Thoracic aorta (tissue), 2 donors: ENCODE measurements at places on chromosomes 3 and 15. TPM values are rescaled to one million over a fixed set of nuclear protein-coding genes. Genes with fewer than 3 reads are reported as not detected.

DNA sequence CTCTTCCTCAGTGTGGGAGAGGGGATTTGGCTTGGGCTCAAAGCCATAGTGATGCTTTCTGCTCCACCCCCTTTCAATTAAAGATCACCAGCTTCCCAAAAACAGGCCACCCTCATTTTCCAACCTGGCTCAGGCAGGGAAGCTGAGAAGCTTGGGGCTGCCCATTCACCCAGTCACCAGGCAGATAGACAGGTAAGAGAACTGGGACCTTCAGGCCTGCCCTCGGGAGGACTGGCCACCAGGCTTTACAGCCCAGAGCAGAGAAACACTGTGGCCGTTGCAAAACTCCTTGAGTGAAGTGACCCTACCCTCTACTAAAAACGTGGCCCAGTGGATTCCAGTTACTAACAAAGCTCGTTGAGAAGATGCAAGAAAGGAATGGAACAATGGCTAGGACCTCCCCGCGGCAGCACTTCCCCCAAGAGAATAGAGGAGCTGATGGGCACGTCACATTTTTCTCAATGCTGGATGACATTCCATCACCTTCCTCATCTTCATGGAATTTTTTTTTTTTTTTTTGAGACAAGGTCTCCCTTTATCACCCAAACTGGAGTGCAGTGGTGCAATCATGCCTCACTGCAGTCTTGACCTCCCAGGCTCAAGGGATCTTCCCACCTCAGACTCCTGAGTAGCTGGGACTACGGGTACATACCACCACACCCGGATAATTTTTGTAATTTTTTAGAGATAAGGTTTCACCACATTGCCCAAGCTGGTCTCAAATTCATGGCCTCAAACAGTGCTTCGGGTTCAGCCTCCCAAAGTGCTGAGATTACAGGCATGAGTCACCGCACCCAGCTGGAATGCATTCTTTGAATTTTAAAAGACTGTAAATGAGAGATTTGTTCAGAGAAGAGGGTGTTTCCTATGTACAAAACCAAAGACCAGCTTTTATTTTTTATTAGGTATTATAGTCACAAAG is 37.9 kb downstream of the LIPC start:
- H3K27me3 ChIP-seq: no peaks in the 10 kb centered on the region
- H3K4me3 ChIP-seq: no peak overlapping the region
- no peak overlapping the region for H3K27ac ChIP-seq
- no peak for DNase-seq
- no peaks in the 10 kb centered on the region for H3K36me3 ChIP-seq

- H3K27me3 ChIP-seq: no peaks in the 10 kb centered on the region
- no peaks in the 10 kb centered on the region for H3K4me1 ChIP-seq
- H3K4me3 ChIP-seq: no peak overlapping the region
- H3K27ac ChIP-seq: no peak overlapping the region
- DNase-seq: no peak
Observed at GRCh38 chr3:17258823-17259436, 374.2 kb downstream of the PLCL2 start.

Gene BCL2A1
- total RNA-seq: not detected

DNA sequence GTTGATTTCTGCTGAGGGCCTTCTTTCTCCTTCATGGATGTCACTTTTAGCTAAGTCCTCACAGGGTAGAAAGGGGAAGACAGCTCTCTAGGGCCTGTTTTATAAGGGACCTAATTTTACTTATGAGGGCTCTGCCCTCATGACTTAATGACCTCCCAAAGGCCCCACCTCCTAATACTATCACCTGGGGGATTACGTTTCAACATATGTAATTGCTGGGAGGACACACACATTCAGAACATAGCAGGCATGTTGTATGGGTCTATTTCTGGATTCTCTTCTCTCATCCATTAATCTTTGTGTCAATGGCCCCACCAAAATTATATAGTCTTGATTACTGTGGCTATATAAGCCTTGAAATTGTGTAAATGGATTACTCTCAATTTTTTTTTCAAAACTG is 255.0 kb downstream of the CLSTN2 start:
- DNase-seq: no peak
- H3K4me1 ChIP-seq: peaks cover 10% of the 10 kb centered on the region
- no peak overlapping the region for H3K27ac ChIP-seq
- H3K4me3 ChIP-seq: no peak overlapping the region

Gene OSTN
- not detected for total RNA-seq

Gene ROPN1
- total RNA-seq: not detected

DNA sequence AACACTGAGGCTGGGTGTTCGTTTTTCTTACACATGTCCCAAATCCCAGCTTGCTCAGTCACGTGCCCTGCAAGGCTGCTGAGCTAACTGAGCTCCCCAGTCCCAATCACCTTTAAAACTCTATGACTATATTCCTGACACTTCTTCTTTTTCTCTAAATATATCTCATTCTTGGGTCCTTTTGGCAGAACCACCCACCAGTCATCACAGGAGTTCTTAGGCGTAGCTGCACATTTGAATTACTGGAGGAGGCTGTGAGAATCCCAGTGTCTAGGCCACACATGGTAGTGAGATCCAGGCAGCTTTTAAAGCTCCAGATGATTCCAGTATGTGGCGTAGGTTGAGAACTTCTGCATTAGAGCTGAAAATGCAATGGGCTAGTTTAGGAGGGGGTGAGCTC is 66.3 kb downstream of the ST8SIA2 start:
- no peaks in the 10 kb centered on the region for H3K27me3 ChIP-seq
- H3K4me1 ChIP-seq: no peaks in the 10 kb centered on the region
- no peaks in the 10 kb centered on the region for H3K36me3 ChIP-seq
- H3K27ac ChIP-seq: no peak overlapping the region
- no peak overlapping the region for H3K4me3 ChIP-seq

Gene SI
- total RNA-seq: not detected

DNA sequence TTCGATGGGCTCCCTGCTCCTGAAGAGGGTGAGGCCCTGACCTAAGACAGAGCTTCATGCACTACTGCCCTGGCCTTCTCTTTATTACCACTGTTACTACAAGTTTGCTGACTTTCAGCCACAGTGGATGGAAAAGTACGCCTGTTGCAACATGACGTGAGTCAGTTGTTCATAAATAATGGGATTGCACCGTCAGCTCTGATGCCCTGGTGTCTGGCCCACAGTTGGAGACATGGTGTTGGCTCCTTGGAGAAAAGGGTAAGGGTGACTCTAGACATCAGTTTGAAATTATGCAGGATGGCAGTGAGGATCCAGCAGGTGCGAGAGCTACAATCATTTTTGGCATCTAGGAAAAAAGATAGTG is 5.5 kb downstream of the PAQR5 start:
- no peaks in the 10 kb centered on the region for H3K27me3 ChIP-seq
- no peak for DNase-seq
- no peaks in the 10 kb centered on the region for H3K4me1 ChIP-seq
- no peak overlapping the region for H3K27ac ChIP-seq

DNA sequence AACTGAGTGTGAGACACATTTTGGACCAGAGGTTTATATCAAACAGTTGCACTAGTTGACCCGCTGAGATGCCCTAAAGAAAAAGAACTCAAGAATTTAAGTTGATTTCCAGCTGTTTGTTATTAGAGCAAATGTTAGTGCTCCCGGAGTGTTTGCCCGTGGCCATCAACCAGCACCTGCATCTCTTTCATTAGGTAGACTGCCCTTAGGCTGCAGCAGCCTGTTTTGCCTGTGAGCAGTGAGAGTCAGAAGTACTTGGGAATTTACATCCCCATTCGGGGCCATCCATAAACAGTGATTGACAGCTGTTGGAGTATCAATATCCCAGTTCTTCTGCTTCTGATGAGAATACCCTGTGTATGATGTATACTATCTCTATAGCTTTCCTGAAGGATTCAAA is 492.6 kb downstream of the RBMS3 start:
- no peak for DNase-seq
- H3K4me3 ChIP-seq: no peak overlapping the region

GRCh38 chr3:134092208-134092701 is 62.5 kb upstream of the SLCO2A1 start:
- H3K27me3 ChIP-seq: no peaks in the 10 kb centered on the region
- H3K4me1 ChIP-seq: no peaks in the 10 kb centered on the region
- H3K36me3 ChIP-seq: no peaks in the 10 kb centered on the region
- H3K27ac ChIP-seq: no peak overlapping the region
- no peak overlapping the region for H3K4me3 ChIP-seq
- no peak for DNase-seq

DNA sequence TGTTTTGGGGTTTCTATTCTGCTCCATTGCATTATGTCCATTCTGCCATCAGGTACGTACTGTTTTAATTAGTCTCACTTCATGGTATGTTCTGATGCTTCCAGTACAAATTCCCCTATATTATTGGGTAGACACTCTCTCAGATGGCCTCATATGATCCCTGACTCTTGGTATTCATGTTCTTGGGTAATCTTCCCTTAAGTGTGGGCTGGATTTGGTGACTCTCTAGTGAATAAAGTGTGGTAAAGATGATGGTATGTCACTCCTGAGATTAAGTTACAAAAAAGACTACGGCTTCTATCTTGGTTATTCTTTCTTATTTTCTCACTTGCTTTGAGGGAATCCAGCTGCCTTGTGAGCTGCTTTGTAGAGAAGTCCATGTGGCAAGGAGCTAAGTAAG is 89.6 kb upstream of the TBC1D5 start:
- no peak for DNase-seq
- no peaks in the 10 kb centered on the region for H3K4me1 ChIP-seq
- no peaks in the 10 kb centered on the region for H3K36me3 ChIP-seq

- DNase-seq: no peak
- no peaks in the 10 kb centered on the region for H3K27me3 ChIP-seq
- H3K36me3 ChIP-seq: no peaks in the 10 kb centered on the region
- H3K4me3 ChIP-seq: peak overlapping the region; percentile 1
Observed at GRCh38 chr15:90097475-90097874, 4.8 kb downstream of the IDH2 start.

Gene CKMT1A
- not detected for total RNA-seq

DNA sequence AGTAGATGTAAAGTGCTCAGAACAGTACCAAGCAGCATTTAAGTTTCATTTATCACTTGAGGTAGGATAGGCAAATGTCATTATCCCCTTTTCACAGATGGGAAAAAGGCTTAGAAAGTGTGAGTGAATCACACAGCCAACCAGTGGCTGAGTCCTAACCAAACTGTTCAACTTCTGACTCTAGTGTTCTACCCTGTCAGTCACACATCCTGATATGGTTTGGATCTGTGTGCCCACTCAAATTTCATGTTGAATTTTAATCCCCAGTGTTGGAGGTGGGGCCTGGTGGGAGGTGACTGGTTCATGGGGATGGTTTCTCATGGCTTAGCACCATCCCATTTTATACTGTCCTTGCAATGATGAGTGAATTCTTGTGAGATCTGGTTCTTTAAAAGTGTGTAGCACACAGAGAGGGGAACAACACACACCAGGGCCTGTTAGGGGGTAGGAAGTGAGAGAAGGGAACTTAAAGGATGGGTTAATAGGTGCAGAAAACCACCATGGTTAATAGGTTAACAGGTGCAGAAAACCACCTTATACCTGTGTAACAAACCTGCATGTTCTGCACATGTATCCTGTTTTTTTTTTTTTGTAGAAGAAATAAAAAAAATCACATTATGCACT is 304.7 kb downstream of the SUCLG2 start:
- H3K27me3 ChIP-seq: no peaks in the 10 kb centered on the region
- no peak for DNase-seq
- H3K4me3 ChIP-seq: no peak overlapping the region
- no peaks in the 10 kb centered on the region for H3K36me3 ChIP-seq

GRCh38 chr3:10627884-10628572 is 122.6 kb upstream of the ATP2B2 start:
- H3K4me1 ChIP-seq: no peaks in the 10 kb centered on the region
- H3K36me3 ChIP-seq: no peaks in the 10 kb centered on the region
- H3K27me3 ChIP-seq: no peaks in the 10 kb centered on the region
- H3K4me3 ChIP-seq: no peak overlapping the region

GRCh38 chr3:94967196-94967595 is 904.3 kb downstream of the NSUN3 start:
- no peak for DNase-seq
- H3K27me3 ChIP-seq: no peaks in the 10 kb centered on the region
- no peak overlapping the region for H3K27ac ChIP-seq
- H3K4me3 ChIP-seq: no peak overlapping the region
- no peaks in the 10 kb centered on the region for H3K36me3 ChIP-seq

GRCh38 chr3:127306361-127307111 is 18.7 kb upstream of the PRR20G start:
- H3K27ac ChIP-seq: no peak overlapping the region
- H3K4me3 ChIP-seq: no peak overlapping the region
- H3K27me3 ChIP-seq: no peaks in the 10 kb centered on the region
- H3K36me3 ChIP-seq: no peaks in the 10 kb centered on the region
- H3K4me1 ChIP-seq: no peaks in the 10 kb centered on the region

DNA sequence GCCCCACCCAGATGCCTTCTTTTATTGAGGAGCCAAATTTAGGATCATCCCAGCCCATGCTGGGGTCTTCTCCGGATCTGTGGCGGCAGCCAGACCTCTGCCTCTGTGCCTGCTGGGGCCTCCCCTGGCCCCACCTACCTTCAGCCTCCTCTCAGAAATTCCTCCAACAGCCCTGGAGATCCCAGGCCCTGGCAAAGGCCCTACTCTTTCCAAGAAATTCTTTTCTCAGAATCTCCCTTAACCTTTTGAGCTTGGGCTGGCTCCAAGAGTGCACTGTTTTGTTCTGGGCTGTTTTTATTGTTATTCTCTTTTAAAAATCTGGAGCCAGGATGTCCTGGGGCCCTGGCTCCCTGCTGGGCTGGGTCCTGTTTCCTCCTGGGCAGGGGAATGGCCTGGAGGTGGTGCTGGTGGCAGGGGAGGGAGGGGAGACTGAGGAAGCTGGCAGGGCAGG is 57.8 kb downstream of the GRIP2 start:
- H3K27me3 ChIP-seq: no peaks in the 10 kb centered on the region
- no peak for DNase-seq
- no peak overlapping the region for H3K27ac ChIP-seq

Gene TMC3
- not detected for total RNA-seq

Gene SAXO2
- total RNA-seq: not detected

- H3K4me3 ChIP-seq: no peak overlapping the region
- H3K27me3 ChIP-seq: no peaks in the 10 kb centered on the region
- H3K36me3 ChIP-seq: no peaks in the 10 kb centered on the region
- H3K4me1 ChIP-seq: no peaks in the 10 kb centered on the region
- H3K27ac ChIP-seq: no peak overlapping the region
Observed at GRCh38 chr15:74988007-74988800, 7.2 kb upstream of the SCAMP5 start.

GRCh38 chr3:153809097-153809496 is 312.1 kb upstream of the ARHGEF26 start:
- H3K4me3 ChIP-seq: no peak overlapping the region
- H3K4me1 ChIP-seq: no peaks in the 10 kb centered on the region
- no peaks in the 10 kb centered on the region for H3K27me3 ChIP-seq
- no peak overlapping the region for H3K27ac ChIP-seq

- no peaks in the 10 kb centered on the region for H3K27me3 ChIP-seq
- no peak overlapping the region for H3K4me3 ChIP-seq
- H3K36me3 ChIP-seq: no peaks in the 10 kb centered on the region
- H3K4me1 ChIP-seq: no peaks in the 10 kb centered on the region
Observed at GRCh38 chr3:14898929-14899328, 48.5 kb upstream of the NR2C2 start.

DNA sequence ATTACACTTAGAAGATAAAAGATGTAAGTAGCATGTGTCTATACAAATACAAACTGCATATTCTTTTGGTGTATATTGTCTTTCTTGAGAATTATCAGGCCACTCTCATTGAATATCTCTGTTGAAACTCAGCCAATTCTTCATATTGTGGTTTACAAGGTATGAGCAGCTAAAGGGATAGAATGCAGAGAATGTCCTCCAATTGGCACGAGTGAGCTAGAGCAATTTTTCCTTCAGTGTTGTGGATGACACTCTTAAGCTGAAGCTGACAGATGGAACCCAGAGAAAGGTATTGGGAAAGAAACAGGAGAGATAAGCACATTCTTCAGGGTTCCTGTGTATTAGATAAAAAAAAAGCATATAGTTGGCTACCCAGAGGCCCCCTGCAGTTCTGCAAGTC is 453.1 kb downstream of the EPHA3 start:
- H3K4me1 ChIP-seq: no peaks in the 10 kb centered on the region
- no peak overlapping the region for H3K27ac ChIP-seq
